Stimulated activated CD8-positive, alpha-beta memory T cell treated with anti-CD3 and anti-CD28 coated beads, Interleukin-12 subunit alpha, Interleukin-12 subunit beta, amount 100 ng/mL, for 4 hours (primary cell): ENCODE measurements at places on chromosomes 2 and 18.
A peak's percentile ranks its signal among the peaks of the same experiment; 100 is the strongest.

DNA sequence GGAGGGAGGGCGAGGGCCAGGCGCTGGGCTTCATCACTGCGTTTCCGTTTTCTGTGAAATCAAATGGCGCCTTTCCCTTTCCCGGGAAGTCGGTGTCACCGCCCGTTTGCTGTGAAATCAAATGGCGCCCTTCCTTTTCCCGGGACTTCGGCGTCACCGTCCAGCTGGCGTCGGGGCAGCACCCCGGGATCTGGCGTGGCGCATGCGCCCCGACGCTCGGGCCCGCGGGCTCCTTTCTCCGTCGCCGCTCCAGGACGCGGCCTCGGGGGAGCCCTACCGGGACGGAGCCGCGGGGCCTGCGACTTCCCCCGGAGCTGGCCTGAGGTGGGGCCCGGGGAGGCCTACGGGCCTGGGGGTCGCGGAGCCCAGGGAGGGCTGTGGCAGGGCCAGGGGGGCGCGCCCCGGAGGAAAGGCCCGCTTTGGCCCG, at the start of gene FAM228A:
FAM228A (plus strand) TSS at position 203 of the 427 bp plus-strand sequence. CDS start 428 bp downstream, outside the sequence.
- no peak for DNase-seq

- no peak for DNase-seq
Observed at GRCh38 chr2:216551234-216552068, 52.8 kb downstream of the RPL37A start.

DNA sequence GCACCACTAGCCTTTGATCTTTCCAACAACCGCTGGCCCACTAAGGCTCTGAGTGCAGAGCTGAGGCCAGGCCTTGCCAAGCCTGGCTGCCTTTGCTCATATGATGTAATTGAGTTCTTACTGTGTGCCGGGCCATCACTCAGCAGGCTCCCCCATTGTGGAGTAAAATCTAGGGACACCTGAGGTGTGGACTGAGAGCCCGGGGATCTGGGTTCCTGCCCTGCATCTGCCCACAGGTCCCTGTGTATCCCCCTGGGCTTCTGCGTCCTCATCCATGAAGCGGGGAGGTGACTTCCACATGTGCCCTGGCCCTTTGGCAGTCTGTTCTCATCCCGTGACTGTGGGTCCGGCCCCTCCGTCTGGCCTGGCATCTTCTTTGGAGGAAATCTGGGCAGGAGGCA, 33.8 kb downstream of the GREB1 start:
- no peak for DNase-seq

DNA sequence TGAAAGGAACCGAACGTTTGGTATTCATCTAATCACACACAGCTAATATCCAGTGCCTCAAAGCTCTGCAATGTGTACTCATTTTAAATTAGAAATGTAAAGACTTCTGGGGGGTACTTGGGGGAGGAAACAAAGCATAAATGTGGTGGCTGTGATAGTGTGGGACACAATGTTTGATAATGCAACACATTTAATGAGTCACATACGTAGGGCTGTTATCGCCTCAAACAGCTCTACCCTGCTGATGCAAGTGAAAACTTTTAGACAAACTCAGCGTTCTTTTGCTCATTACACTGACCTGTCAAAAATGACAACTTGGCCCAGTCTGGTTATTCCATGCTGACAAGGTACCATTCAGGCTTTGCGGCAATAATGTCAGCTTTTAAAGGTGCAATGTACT, 1227.1 kb upstream of the CELF4 start:
- no peak for DNase-seq

GRCh38 chr2:157898591-157898996, 22.5 kb upstream of the ACVR1 start:
- DNase-seq, result peak; percentile 43

DNA sequence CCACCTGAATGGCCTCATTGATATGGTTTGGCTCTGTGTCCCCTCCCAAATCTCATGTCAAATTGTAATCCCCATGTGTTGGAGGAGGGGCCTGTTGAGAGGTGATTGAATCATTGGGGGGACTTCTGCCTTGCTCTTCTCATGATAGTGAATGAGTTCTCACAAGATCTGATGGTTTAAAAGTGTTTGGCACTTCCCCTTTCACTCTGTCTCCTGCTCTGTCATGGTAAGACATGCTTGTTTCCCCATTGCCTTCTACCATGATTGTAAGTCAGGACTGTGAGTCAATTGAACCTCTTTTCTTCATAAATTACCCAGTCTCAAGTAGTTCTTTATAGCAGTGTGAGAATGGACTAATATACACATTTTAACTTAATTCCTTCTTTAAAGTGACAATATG, 146.8 kb upstream of the KCNJ3 start:
- no peak for DNase-seq

DNA sequence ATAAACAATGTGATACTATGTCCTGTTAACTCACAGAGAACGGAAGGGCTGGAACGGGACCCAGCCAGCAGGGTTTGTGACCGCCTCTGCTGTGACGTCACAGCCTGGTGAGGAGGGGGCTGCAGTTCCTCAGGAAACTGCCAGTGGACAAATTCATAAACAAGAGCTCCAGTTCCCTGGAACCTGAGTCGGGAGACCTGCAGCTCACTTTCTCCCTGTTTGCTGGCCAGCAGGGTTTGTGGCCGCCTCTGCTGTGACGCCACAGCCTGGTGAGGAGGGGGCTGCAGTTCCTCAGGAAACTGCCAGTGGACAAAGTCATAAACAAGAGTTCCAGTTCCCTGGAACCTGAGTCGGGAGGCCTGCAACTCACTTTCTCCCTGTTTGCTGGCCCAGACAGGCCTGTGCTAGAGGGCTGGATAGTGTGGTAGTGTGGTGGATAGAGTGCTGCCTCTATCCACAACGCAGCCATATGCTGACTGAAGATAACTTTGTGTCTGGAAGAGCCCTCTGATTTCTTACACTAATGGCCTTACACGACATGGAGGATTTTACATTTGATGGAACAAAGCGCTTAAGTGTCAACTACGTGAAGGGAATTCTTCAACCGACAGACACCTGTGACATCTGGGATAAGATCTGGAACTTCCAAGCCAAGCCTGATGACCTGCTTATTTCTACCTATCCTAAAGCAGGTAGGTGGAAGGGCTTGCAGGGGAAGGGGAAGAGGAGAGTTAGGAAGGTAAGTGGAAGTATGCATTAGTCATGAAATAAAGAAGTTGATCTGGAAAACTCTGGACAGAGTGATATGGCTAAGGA, at the start of gene SULT1C4:
SULT1C4 (plus strand) TSS at position 140 of the 816 bp plus-strand sequence; CDS start at position 524, 384 bp downstream.
- DNase-seq, result no peak

- DNase-seq, result no peak
Observed at GRCh38 chr2:217037353-217037752, 177.5 kb upstream of the TNP1 start.

DNA sequence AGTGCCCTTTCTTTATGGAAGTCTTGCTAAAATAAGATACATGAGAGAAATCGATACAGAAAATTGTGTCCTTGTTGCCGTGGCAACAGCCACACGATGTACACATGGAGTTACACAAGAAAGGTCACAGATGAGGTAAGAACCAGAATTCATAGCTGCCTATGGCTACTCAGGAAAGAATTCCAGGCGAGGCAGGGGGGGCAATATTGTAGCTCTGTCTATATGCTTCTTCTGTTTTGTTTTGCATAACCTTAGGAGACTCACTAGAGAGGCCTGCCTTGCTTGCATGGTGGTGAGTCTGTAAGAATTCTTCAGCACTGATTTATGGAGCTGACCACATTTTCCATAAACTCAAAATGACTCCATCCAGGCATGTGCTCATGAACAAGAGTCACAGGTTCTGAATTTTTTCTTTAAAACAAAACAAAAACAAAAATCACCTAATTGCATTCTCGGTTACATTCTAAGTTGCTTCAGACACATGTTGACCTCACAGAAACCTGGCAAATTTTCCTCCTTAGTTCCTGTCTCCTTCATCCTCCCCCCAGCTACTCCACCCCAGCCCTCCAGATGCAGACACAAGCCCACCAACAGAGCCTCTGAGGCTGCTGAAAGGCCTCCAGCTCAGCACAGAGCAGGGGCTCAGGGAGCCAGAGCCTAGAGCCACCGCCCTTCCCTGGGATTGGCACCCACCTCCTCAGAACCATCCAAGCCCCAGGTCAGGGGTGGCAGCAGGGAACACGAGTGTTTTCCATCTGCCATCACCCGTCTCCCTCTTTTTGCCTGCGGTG, 183.5 kb downstream of the ANTXR1 start:
- DNase-seq, result no peak

- no peak for DNase-seq
Observed at GRCh38 chr2:54815148-54815539, 91.7 kb downstream of the EML6 start.

- no peak for DNase-seq
Observed at GRCh38 chr2:187165936-187166610, 282.0 kb downstream of the CALCRL start.

GRCh38 chr2:72914589-72915319, 2.6 kb upstream of the EMX1 start:
- no peak for DNase-seq

- DNase-seq, result no peak
Observed at GRCh38 chr18:77127769-77128671, 4.6 kb downstream of the MBP start.

- no peak for DNase-seq
Observed at GRCh38 chr18:36897253-36897652, 68.3 kb downstream of the KIAA1328 start.

DNA sequence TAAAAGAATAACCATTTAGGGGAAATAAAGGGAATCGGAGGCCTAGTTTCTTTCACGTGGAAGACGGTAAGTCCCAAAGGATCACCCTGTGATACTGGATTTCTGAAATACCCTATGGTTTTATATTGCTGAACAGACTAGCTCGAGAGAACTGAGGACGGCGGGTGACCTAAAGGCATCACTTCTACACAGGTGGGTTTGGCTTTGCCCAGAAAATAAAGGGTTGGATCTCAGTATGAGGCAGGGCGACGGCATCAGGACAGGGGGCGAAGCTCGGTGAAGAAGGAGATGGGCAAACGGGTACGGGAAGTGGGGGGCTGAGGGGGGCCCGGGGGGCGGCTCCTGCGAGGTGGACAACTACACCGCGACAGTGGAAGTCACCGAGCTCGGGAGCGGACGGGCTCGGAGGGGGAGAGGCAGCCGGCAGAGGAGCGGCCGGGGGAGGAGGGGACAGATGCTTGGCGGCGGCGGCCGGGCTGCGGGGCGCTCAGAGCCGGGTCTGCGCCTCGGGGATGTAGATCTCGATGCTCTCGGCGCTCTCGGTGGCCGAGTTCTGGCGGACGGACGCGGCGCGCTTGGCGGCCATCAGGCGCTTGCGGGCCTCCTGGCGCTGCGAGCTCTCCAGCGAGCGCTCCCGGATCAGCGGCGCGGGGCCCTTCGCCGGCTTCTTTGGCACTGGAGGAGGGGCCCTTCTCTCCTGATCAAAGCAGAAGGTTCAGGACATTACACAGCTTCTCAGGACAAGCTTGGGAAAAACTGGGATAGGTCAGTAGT, 48.9 kb downstream of the TGIF1 start:
- no peak for DNase-seq

DNA sequence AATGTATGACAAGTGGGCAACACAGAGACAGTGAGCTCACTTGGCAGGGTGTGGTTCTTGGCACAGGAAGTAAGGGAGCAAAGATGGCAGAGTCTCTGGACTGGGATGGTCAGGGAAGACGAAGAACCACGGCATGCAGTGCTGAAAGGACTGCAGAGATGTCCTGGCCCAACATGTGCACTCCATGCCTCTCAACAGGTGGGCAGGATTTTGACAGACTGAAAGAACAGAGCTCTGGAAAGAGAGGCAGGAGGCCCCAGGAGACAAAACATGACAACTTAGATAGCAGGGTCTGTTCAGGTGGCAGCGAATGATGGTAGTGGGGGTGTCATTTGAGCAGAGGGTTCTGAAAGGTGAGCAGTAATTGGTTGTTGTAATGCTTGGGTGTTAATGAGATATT, 180.3 kb downstream of the FHOD3 start:
- DNase-seq, result no peak

- no peak for DNase-seq
Observed at GRCh38 chr2:56334622-56335021, 150.8 kb downstream of the CCDC85A start.

DNA sequence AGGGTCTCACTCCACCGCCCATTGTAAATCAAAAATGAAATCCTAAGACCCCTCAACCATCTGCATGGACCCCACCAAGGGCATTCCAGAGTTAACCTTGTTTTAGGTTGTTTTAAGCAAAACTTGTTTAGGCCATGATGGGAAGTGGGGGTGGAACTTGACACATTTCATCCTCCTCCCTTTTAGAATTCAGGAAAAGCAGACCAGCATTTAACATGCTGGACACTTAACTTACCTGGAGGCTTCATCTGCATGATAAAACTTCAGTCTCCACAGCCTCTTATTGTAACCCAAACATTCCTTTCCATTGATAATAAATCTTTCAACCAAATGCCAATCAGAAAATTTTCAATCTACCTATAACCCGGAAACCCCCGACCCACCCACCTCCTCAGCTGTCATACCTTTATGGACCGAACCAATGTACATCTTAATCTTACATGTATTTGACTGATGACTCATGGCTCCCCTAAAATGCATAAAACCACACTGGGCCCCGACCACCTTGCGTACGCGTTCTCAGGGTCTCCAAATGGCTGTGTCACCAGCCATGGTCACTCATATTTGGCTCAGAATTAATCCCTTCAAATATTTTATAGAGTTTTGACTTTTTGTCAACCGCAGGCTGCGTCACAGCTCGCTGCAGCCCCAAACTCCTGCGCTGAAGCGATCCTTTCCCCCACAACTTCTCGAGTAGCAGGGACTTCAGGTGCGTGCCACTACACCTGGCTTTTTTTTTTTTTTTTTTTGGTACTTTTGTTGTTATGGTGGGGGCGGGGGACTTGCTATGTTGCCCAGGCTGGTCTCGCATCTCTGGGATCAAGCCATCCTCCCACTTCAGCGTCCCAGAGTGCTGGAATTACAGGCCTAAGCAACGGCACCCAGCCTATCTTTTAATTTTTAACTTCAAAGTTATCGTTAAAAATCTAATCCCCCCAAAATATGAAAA, 917 bp downstream of the MPPE1 start:
- DNase-seq, result no peak

GRCh38 chr2:10447300-10447894, 730 bp downstream of the ODC1 start:
- DNase-seq, result no peak

DNA sequence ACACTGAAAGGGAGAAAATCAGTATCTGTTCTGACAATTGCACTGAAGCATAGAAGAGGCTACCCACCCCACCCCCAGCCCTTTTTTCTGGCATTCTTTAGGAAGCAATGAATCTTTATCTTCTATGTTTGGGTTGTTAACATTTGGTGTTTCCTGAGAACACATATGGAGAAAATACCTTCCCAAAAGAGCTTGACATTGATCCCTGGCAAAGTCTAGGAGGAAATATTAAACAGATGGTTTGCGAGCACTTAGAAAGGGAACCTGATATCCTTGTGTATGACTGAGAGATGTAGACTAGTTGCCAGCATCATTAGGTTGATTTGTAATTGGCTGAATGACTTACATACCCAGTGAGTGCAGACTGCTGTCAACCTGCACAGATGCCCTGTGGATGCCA, 42.9 kb downstream of the DOK1 start:
- no peak for DNase-seq

- DNase-seq, result no peak
Observed at GRCh38 chr2:171824086-171824485, 70.0 kb downstream of the SLC25A12 start.

GRCh38 chr2:108145557-108146326, 94.0 kb upstream of the SULT1C3 start:
- no peak for DNase-seq
